CD8-positive, alpha-beta memory T cell (primary cell): ENCODE measurements at places on chromosomes 13 and 19. TPM values are rescaled to one million over a fixed set of nuclear protein-coding genes. Genes with fewer than 3 reads are reported as not detected.

RASGRP4 gene
- total RNA-seq, result 2.0 TPM

OR10H1 gene
- total RNA-seq, result not detected

SIGLEC10 gene
- 2.9 TPM for total RNA-seq

GRCh38 chr19:17555480-17555928, at the start of gene COLGALT1:
Gene COLGALT1, plus strand, starts transcription at chr19:17555649. Its CDS starts 65 bp downstream, at chr19:17555714.
- H3K27ac ChIP-seq, result peak within 1 kb of the TSS; percentile 65
- peaks cover 20% of the 10 kb centered on the region for H3K4me1 ChIP-seq
- peaks cover 9% of the 10 kb centered on the region for H3K36me3 ChIP-seq

GRCh38 chr13:83272652-83273240, 609.5 kb downstream of the SLITRK1 start:
- no peaks in the 10 kb centered on the region for H3K36me3 ChIP-seq
- H3K27ac ChIP-seq, result no peak overlapping the region
- no peaks in the 10 kb centered on the region for H3K4me1 ChIP-seq
- no peak overlapping the region for H3K4me3 ChIP-seq
- no peak for DNase-seq

DNA sequence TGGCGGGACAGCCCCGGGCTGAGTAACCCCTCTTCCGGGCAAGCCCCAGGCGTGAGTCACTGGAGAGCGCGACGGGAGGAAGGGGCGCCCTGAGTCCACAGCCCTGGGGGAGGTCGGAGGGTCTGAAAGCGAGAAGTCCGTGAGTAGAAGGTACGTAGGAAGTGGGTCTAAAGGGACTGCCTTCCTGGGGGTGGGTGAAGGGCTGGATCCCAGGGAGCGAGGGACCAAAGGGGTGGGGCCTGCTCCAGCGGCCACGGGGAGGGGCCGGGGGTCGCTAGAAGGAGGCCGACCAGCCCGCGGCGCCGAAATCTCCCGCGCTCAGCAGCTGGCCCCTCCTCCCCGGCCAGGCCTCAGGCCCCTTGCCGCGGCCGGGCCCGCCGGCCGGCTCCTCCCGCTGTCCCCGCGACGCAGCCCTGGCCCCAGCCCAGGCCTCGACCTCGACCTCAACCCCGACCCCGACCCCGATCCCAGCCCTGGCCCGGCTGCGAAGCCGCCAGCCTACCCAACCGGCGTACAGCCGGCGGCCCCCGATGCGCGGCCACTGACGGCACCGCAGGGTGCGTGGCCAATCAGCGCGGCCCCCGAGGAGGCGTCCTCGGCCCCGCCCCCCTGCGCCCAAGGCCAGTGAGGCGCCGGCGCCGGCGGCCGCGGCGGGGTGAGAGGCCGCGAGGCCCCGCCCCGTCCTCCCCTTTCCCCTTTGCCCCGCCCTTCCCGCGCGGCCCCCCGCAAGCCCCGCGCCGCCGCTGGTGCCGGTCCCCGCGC, 22.6 kb downstream of the IPO5 start:
- H3K4me3 ChIP-seq, result peak overlapping the region; percentile 44
- H3K4me1 ChIP-seq, result peaks cover 20% of the 10 kb centered on the region
- no peaks in the 10 kb centered on the region for H3K36me3 ChIP-seq
- no peaks in the 10 kb centered on the region for H3K27me3 ChIP-seq
- DNase-seq, result peak; percentile 89
- peak overlapping the region; percentile 77 for H3K27ac ChIP-seq

- no peak for DNase-seq
- no peak overlapping the region for H3K4me3 ChIP-seq
- H3K4me1 ChIP-seq, result peaks cover 7% of the 10 kb centered on the region
- H3K36me3 ChIP-seq, result peaks cover 3% of the 10 kb centered on the region
Measured at GRCh38 chr13:27636589-27637288, 15.0 kb downstream of the POLR1D start.

DNA sequence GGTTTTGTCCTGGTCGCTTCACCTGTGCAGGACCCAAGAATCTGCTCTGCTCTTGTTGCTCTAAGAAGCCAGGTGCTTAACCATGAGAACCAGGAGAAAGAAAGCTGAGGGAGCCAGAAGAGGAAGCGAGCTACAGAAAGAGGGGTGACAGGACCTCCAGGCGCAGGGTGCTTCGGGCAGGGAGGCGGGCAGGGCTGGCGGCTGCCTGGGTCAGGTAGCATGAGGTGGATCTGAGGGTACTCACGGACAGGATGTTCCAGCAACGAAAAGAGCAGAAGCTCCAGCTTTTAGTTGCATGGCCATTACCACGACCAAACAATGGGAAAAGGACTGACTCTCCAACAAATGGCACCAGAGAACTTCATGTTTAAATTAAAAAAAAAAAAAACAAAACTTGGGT, 59.9 kb downstream of the ZNF724 start:
- no peaks in the 10 kb centered on the region for H3K27me3 ChIP-seq
- no peaks in the 10 kb centered on the region for H3K4me1 ChIP-seq
- H3K4me3 ChIP-seq, result no peak overlapping the region
- no peak overlapping the region for H3K27ac ChIP-seq

DNA sequence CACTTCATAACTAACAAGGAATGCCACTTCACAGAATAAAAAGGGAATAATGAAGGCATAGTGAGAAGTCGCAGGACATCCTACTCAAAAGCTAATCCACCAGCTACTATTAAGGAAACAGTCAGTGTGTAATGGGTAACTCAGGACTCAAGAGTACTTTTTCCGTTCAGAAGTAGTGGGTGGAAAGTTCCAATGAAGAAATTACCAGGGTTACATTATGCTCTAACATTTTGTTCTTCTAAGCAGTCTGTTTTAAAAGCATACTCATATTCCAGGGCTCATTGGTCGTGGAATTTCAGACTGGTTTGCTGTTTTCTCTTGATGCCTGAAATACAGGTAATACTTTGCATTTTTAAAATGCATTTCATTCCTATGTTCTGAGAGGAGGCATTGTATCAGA, 222.4 kb upstream of the IRS2 start:
- H3K27ac ChIP-seq, result no peak overlapping the region
- H3K4me1 ChIP-seq, result no peaks in the 10 kb centered on the region
- no peak for DNase-seq
- no peaks in the 10 kb centered on the region for H3K27me3 ChIP-seq
- no peaks in the 10 kb centered on the region for H3K36me3 ChIP-seq

DNA sequence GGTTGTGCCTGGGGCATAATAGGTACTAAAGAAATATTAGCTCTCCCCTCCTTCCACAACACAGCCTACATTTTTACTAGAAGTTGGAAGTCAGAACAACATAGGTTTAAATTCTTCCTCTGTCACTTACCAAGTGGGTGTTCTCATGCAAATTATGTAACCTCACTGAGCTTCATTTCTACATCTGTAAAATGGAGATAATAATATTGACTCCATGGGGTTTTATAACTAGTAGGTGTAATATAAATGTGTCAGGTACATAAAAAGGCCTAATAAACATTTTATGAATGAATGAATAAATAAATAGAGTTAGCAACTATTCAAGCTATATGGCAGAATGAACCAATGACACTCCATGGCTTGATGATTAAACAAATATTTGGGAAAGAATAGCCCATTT, 27.1 kb upstream of the SERP2 start:
- no peak overlapping the region for H3K4me3 ChIP-seq
- no peak for DNase-seq
- H3K36me3 ChIP-seq, result no peaks in the 10 kb centered on the region
- no peaks in the 10 kb centered on the region for H3K27me3 ChIP-seq
- no peak overlapping the region for H3K27ac ChIP-seq
- H3K4me1 ChIP-seq, result no peaks in the 10 kb centered on the region

DNA sequence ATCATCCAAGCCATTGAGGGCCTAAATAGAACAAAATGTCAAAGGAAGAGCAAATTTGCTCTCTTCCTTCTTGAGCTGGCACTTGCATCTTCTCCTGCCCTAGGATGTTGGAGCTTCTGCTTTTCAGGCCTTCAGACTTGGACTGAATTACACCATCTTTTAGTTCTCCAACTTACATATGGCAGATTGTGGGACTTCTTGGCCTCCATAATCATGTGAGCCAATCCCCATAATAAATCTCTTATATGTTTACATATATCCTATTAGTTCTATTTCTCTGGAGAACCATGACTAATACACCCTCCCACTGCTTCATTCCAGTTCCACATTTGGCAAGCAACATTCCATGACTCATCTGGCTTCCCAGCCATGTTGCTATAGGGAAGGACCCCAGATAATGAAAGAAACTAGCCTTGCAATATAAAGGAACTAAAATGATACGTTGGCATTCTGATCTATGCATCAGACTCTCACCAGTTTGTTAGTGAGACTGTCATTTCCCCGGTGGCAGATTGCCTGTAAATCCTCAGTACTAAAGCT, 11.0 kb upstream of the ACOD1 start:
- no peaks in the 10 kb centered on the region for H3K27me3 ChIP-seq
- H3K27ac ChIP-seq, result no peak overlapping the region
- H3K4me3 ChIP-seq, result no peak overlapping the region
- DNase-seq, result no peak

DNA sequence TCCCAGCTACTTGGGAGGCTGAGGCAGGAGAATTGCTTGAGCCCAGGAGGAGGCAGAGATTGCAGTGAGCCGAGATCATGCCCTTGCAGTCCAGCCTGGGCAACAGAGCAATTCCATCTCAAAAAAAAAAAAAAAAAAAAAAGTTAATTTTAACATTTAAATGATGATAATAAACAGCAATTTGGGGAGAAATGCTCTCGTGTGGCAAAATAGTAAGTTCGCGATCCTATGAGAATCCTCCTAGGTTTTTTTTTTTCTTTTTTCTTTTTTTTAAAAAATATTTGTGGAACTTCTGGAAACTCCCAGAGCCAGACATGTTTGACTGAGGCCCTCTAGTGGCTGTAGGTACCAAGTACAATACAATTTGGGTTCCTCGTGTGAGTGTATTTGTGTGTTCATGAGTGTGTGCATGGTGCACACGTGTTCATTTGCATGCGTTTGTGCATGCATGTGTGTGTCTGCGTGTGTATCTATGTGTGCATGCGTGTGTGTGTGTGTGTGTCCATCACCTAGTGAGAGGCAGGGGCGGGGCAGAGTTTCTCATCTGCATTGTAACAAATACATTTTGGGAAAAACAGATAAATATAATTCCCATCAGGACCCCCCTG, 31.2 kb downstream of the TMPRSS9 start:
- H3K4me3 ChIP-seq, result no peak overlapping the region
- no peaks in the 10 kb centered on the region for H3K36me3 ChIP-seq
- no peaks in the 10 kb centered on the region for H3K27me3 ChIP-seq
- no peaks in the 10 kb centered on the region for H3K4me1 ChIP-seq

DNA sequence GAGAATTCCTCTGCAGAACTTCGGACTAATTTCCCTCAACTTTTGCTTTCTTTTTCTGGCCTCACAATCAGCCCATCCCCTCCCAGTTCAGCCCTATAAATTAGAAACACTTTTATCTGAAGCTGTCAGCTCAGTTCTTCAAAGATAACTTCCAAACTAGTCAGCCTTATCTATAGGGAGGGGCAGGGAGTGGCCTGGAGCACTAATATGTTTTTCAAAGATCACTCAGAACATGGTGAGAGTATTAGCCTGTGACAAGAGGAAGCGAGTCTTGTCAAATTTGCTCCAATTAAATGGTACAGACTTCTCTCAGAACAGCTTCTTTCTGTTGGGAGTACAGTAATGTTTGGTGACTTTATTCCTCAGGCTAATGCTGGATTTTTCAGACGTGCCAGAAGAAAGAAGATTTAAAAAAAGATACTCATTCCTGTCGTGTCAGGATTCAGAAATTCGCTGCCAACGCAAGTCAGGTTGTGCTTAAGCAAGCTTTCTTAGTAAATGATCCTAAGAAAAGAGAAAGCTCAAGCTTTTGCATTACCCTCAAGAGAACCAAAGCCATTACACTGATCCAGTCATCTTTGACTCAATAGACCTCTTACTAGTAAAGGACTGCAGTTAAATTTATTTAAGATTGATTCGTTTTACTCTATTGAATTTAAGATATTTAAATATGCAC, 1033.6 kb downstream of the SLITRK5 start:
- no peak for DNase-seq
- no peak overlapping the region for H3K4me3 ChIP-seq
- H3K36me3 ChIP-seq, result no peaks in the 10 kb centered on the region
- H3K27me3 ChIP-seq, result no peaks in the 10 kb centered on the region
- H3K4me1 ChIP-seq, result no peaks in the 10 kb centered on the region

DNA sequence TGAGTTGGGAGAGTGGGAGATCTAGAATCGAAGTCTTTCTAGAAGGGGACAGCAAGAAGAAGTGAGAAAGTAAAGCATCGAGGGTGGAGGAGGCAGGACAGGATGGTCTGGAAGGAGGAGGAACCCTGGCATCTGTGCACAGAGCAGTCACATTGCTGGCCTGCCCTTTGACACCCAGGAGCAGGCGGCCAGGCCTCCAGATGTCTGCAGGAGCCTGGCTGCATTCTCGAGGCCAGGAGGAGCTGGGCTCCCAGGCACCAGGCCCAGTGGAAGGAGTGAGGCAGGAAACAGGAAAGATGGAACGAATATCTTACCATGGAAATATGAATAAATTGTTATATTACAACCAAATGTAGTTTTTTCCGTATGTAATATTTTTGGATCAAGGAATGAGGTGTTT, 27.7 kb upstream of the ARGLU1 start:
- no peak overlapping the region for H3K27ac ChIP-seq
- H3K4me1 ChIP-seq, result no peaks in the 10 kb centered on the region
- no peak for DNase-seq
- no peaks in the 10 kb centered on the region for H3K27me3 ChIP-seq
- no peak overlapping the region for H3K4me3 ChIP-seq
- no peaks in the 10 kb centered on the region for H3K36me3 ChIP-seq
